ENCODE measurements at places on chromosomes 7 and 10. TPM values are rescaled to one million over a fixed set of nuclear protein-coding genes. Genes with fewer than 3 reads are reported as not detected.

The PTER gene
- 14.9 TPM for total RNA-seq

The OPALIN gene
- not detected for total RNA-seq

The TYW1B gene
- 7.2 TPM for total RNA-seq

The CPA5 gene
- total RNA-seq: not detected

The ARHGAP21 gene
- total RNA-seq: 20.8 TPM

The PNLIPRP2 gene
- total RNA-seq: not detected

The HOXA2 gene
- total RNA-seq: not detected

The ATOH7 gene
- total RNA-seq: not detected

The TWIST1 gene
- total RNA-seq: not detected

The GRID2IP gene
- total RNA-seq: 0.93 TPM

The ABCB4 gene
- 17.5 TPM for total RNA-seq

The MRLN gene
- not detected for total RNA-seq

The ANKRD7 gene
- not detected for total RNA-seq

The KLF14 gene
- total RNA-seq: 0.10 TPM

The CLDN3 gene
- total RNA-seq: not detected

The FLNC gene
- total RNA-seq: not detected

The GIMAP7 gene
- not detected for total RNA-seq

The HTR5A gene
- total RNA-seq: not detected

The NPFFR1 gene
- total RNA-seq: not detected

The FEZF1 gene
- not detected for total RNA-seq

The NRCAM gene
- 2.2 TPM for total RNA-seq

The ALOX5 gene
- total RNA-seq: 181 TPM

The EN2 gene
- total RNA-seq: not detected

The BICC1 gene
- total RNA-seq: not detected

The NRP1 gene
- not detected for total RNA-seq

The ANKIB1 gene
- total RNA-seq: 42.5 TPM

The MYL10 gene
- not detected for total RNA-seq

The TEX36 gene
- not detected for total RNA-seq

The IGF2BP3 gene
- total RNA-seq: 7.4 TPM

The PON1 gene
- total RNA-seq: not detected

The CYP3A7 gene
- total RNA-seq: not detected

The WAC gene
- 159 TPM for total RNA-seq

The CPEB3 gene
- 2.5 TPM for total RNA-seq

The NUDT5 gene
- total RNA-seq: 57.3 TPM

The IQUB gene
- 0.11 TPM for total RNA-seq

The C10orf67 gene
- not detected for total RNA-seq

The SFTPA1 gene
- total RNA-seq: not detected

The CASP7 gene
- 25.9 TPM for total RNA-seq

The HOXA3 gene
- not detected for total RNA-seq

The RAPGEF5 gene
- 10.1 TPM for total RNA-seq

The GPR15LG gene
- total RNA-seq: not detected

The ANKRD2 gene
- not detected for total RNA-seq

The PDE1C gene
- total RNA-seq: not detected

The FKBP6 gene
- not detected for total RNA-seq

The IFIT1B gene
- total RNA-seq: not detected

The VDAC2 gene
- total RNA-seq: 99.0 TPM

The SLC25A40 gene
- total RNA-seq: 21.7 TPM

The NKX2-3 gene
- total RNA-seq: not detected

The GCK gene
- 0.13 TPM for total RNA-seq
